ENCODE measurements at places on chromosomes 3 and 15.

- DNase-seq: no peak
These were observed 25.4 kb downstream of the PHLDB2 start for GRCh38 chr3:111884411-111885018.

GRCh38 chr15:68552344-68552743 is 26.4 kb upstream of the CORO2B start:
- DNase-seq: no peak

DNA sequence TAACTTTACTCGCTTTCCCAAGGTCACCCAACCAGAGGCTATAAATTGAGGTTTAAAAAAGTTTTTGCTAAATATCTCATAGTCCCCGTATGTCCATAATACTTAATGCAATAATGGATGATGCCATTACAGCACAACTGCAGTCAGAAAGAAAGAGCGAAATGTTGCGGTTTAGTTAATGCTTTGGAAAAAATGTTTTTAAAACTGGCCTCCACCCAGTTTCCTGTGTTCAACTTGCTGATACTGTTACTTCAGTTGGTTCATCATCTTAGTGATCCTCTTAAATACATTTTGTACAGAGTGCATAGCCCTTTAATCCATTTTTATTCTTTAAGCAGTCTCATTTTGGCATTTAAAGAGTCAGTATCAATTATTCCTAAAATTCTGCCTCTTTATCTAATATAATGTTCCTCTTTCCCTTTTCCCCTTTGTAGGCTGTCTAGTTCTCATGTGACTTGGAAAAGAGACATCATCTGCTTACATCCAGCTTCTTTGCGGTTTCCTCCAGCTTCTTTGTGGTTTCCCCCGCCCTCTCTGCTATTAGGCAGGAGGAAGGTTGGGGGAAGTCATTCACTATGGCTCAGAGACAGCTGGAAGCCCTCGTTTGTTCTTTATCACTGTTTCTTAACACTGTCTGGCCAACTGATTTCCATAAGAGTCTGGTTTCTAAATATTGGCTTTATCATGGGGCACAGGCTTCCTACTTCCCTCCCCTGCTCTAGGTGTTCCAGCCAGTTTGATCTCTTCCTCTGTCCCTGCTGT is 154.3 kb downstream of the GOLIM4 start:
- DNase-seq: no peak

DNA sequence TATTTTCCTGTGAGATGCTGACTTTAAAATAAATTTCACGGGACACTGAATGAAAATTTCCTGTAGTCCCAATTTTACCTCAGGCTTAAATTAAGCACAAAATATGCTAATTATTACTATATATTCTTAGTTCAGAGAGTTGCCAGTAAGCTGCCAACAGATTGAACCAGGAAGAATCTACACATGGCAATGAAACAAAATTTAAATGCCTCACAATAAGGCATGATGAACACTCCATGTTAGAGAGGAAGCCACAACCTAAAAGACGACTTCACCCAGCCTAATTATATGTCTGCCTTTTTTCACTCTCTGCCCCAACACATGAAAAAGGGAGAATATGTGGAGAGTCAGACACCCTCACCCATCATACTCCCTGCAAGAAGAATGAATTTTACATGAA is 39.7 kb downstream of the DNAAF4 start:
- no peak for DNase-seq

DNA sequence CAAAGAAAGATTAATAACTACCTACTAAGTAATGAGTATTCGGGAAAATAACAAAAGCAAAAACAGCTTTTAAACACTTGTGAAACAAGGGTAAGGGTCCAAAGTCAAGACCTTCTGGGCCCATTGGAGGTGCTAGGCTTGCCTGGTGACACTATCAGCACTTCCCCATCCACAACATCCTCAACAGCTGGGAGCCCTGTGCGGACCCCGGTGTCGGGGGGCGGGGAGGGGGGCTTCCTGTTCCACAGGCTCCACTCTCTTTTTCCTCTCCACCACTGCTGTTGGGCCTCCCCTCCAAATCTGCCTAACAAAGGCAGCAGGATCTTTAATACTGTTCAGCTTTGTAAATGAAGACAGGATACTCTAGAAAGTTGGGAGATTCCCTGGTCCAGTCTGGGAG is 21.6 kb downstream of the NGRN start:
- no peak for DNase-seq

DNA sequence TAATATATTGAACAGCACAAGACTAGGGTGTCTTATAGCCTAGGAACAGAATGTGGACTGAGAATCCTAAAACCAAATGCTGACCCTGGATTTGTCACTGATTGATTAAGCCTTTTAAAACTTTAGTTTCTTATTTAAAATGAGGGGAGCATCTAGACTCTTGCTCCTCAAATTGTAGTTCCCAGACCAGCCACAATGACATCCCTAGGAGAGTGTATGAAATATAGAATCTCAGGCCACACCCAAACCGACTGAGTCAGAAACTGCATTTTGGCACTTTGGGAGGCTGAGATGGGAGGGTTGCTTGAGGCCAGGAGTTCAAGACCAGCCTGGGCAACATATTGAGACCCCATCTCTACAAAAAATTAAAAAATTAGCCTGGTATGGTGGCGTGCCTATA is 287.8 kb upstream of the UMPS start:
- no peak for DNase-seq

DNA sequence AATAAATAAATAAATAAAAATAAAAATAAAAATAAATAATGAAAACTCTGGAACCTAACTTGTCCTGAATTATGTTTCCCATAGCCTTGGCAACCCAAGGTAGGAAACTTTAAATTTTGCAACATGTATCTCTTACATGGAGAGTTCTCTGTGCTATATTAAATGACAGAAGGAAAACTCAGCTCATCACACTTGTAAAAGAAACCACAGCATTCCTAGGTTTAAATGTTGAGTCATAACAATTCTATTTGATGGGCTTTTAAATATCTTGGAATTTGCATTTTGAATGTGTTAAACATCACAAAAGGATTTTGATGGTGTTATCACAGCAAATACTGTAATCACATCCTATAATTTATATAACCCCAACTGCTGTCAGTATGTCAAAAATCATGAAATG is 144.2 kb downstream of the LRTM1 start:
- no peak for DNase-seq

GRCh38 chr3:48962939-48963338 is 27.1 kb upstream of the P4HTM start:
- DNase-seq: no peak

DNA sequence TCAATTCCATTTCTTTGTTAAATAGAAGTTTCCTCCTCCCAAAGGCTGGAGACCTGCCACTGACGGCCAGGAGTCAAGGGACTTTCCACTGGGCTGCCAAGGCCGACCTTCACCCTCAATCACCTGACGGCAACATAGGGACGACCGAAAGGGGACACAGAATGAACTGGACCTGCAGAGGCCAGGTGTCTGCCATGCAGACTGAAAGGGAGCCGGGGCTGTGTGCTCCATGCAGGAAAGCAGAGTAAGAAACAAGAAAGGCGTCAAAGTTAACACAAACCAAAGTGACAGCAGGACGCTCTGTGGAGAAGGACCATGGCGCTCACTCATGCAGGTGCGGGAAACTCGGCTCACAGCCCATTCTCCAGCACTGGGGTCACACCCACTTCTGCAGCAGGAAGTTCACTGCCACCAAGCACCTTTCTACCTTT is 26.1 kb downstream of the ZXDC start:
- DNase-seq: no peak

- DNase-seq: no peak
These were observed 37.8 kb upstream of the RORA start for GRCh38 chr15:61266921-61267320.

DNA sequence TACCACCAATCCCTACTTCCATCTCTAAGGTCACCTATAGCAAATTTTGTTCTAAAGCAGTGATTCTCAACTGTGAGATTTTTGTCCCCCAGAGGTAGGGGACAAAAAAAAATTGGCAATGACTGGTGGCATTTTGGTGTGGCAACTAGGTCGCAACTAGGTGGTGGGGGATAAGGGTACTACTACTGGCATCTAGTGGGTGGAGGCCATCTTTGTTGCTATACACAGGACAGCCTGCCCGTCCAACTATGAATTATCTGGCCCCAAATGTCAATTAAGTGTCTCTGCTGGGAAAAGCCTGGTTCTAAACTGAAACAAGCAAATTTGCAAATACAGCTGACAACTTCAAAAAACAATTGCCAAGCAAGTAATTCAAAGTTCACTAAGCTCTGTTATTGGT is 1.4 kb downstream of the MTMR10 start:
- DNase-seq: no peak

- DNase-seq: no peak
These were observed 916 bp downstream of the IDH3A start for GRCh38 chr15:78149805-78150751.

DNA sequence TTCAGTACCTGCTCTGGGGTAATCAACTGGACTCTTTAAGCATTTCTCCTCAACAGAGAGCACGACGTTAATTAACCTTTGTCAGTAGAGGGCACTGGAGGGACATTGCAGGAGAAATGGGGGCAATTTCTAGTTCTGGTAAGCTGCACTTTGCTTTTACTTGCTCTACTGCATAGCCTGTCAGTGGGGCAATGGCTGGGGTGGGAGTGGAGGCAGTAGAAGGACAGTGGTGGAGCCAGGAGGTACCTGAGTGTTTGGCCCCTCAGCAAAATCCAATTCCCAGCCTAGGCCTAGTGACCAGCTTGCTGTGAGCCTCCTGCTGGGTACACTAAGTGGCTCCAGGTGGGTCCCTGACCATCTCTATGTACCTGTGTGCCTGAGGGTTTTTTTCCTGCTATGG is 18.3 kb upstream of the MED12L start:
- no peak for DNase-seq

GRCh38 chr15:39784125-39784524 is 1.5 kb upstream of the FSIP1 start:
- DNase-seq: no peak

GRCh38 chr15:89458440-89458839 is 37.9 kb downstream of the RHCG start:
- no peak for DNase-seq

Data from stimulated activated CD8-positive, alpha-beta memory T cell treated with anti-CD3 and anti-CD28 coated beads, Interleukin-7, amount 100 ng/mL, for 1 hour (primary cell).